ENCODE measurements at places on chromosomes 6 and 20. TPM values are rescaled to one million over a fixed set of nuclear protein-coding genes. Genes with fewer than 3 reads are reported as not detected.
A peak's percentile ranks its signal among the peaks of the same experiment; 100 is the strongest.

CTCFL gene
- polyA plus RNA-seq, result not detected

POLR3F gene
- polyA plus RNA-seq, result 12.4 TPM

GRCh38 chr6:152634773-152635172, 2.4 kb downstream of the SYNE1 start:
- peak; percentile 4 for DNase-seq

- peak; percentile 51 for DNase-seq
Observed at GRCh38 chr6:24930431-24930871, 5.3 kb downstream of the RIPOR2 start.

SUPT3H gene
- 9.3 TPM for polyA plus RNA-seq

DNAH8 gene
- not detected for polyA plus RNA-seq

LINC00237 gene
- polyA plus RNA-seq, result not detected

PTPRT gene
- not detected for polyA plus RNA-seq

GRCh38 chr6:160227038-160227768, 31.4 kb downstream of the SLC22A2 start:
- no peak for DNase-seq

DNA sequence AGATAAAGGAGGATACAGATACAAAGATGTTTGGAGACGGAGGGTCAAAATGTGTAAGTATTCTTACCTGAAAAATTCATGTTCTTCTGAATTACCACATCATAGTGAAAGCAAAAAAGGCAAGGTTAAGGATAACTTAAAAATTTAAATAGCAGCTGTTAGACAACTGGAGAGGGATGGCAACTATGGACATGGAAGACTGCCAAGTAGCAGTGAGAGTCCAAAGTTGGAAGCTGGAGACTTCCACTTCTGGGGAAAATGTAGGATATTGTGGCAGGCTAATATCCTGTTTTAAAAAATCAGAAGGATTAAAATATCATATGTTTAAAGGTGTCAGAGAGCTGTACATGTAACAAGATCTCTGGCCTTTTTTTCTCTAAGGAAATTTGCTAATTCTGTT, 29.8 kb downstream of the SYCP2 start:
- no peak for DNase-seq

WASF1 gene
- polyA plus RNA-seq, result 24.6 TPM

PRSS16 gene
- polyA plus RNA-seq, result 0.20 TPM

DNA sequence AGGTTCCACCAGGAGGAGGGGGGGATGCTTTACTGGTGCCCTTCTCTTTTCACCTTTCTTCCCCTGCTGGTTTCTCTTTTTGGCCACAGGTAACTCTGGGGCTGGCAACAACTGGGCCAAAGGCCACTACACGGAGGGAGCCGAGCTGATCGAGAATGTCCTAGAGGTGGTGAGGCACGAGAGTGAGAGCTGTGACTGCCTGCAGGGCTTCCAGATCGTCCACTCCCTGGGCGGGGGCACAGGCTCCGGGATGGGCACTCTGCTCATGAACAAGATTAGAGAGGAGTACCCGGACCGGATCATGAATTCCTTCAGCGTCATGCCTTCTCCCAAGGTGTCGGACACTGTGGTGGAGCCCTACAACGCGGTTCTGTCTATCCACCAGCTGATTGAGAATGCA, 4.4 kb downstream of the TUBB1 start:
- DNase-seq, result no peak

DNA sequence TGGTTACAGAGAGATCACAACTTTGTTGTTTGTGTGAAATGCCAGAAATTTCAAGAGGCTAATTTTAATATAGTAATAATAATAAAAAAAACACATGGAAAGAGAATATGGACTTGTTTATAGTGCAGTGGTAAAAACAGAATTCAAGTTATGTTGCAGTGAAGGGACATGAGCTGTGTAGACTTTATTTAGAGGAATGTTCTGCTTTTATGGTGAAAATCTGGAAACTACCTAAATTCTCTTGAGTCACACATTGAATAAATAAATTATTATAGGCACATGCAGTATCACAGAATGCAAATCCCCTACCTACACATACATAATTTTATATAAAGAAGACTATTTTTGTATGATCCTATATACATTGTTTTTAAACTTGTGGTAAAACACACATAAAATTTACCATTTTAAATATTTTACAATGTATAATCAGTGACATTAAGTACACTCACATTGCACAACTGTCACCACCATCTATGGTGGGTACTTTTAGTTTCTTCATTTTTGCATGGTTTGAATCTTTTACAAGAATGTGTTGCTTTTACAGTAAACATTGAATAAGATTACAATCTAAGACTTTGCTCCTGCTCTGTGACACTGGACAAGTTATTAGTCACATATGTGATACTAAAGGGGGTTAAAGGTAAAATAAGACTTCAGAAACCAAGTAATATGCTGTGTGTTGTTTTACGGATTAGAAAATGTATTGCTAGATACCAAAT, 107.4 kb downstream of the B3GAT2 start:
- no peak for DNase-seq

GRCh38 chr6:156890627-156891314, 113.6 kb downstream of the ARID1B start:
- DNase-seq, result peak; percentile 13

Data from GM23248 (cell line).